ENCODE measurements at places on chromosomes 3 and 15.

DNA sequence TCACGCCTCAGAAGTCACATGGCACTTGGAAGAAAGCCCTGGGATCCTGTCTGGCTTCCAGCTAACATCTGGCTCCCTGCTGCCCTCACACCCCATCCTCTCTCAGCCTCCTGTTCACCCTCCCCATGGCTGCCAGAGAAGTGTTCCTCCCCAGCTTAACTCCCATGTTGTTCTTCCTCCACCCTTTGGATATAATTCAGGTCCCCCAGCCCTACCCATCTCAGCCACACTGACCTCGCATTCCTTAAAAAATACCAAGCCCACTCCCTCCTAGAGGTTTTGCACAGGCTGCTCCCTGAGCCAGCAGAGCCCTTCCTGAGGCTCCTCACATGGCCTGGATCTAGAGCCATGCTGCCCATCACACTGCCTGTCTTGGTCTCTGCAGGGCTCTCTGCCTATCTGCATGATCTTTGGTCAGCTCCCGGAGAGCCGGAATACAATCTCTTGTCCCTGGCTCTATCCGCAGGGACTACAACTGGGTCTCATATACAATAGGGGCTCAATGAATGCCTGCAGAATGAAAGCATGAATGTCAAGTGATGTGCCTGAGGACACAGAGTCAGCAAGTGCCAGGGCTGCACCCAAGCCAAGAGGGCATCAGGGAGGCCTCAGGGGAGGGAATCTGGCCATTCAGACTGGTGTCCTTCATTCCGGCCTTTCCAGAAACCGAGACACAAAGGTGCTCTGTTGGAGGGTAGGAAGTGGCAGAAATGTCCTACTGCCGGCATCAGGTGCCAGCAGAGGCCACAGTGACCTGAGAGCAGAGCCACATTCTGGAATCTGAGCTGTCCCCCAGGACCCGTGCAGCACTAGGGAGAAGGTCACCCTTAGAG is 3.8 kb upstream of the TKT start:
- DNase-seq, result no peak

DNA sequence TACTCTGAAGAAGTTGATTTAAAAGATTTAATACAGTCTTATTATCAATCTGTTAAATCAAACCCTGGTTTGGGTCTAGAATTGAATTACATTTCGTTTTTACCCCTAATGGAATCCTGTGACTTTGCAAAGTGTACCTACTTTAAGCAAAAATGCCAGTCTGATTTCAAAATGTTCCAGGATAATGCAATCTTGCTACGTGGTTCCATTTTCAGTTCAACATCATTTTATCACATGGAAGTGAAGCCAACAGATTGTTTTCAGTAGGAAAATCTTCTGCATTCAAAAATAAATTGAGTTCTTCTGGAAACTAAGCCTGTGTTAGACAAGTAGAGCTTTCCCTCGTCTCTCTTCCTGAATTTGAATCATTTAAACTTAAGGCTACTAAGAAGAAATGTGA is 356.4 kb downstream of the CHST2 start:
- DNase-seq, result no peak

DNA sequence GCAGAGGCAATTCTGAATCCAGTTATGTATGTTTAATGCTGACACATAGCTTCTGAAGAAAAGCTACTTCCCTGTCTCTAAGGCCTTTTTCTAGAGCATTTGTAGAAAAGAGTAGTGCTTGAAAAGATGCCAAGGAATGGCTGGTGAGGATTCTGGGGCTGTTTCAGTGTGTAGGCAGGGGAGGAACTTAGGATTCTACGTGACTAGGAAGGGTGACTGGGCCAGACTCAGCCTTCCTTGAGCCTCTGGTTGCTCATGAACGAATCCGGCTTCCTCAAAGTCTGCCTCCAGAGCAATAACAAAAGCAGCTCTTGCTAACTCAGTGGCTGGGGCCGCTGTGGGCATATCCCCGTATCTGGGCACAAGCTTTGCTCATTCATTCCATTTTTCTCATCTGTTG is 104.8 kb upstream of the WNT5A start:
- no peak for DNase-seq

- no peak for DNase-seq
Observed at GRCh38 chr3:58633157-58633865, 33.3 kb downstream of the FAM3D start.

DNA sequence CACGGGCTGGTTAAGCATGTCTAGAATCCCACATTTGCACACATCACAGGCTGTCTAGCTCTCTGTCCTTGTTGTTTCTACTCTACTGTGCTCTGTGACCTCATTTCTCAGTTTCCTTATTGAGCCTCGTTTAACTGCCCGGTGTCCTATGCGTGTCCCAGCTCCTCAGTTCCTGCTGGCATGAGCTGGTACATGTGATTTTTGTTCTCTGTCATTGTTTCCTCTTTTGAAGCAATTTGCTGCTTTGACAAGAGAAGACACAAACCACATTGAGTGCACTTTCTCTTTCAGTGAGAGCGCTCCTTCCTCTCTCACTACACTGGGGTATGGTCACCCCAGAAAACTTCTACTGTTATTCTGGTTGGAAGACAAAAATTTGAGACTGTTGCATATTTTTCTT is 563.5 kb downstream of the PDCD6IP start:
- DNase-seq, result no peak

DNA sequence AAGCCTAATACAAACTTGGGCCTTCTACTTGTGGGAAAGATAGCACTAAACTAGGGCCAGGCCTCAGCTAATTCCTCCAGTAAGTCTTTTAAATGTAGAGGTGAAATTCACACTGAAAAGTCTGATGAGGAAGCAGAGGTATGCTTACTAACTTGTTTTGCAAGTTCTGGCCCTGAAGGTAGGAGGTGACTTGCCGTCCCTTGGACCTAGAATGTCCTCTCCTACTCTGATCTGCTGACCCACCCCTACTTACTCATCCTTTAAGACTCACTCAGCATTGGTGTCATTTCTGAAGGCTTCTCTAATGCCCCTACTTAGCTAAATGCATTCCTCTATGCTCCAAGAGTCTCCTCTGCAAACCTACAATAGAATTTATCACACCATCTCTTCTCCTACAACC is 19.4 kb downstream of the RIOX2 start:
- no peak for DNase-seq

DNA sequence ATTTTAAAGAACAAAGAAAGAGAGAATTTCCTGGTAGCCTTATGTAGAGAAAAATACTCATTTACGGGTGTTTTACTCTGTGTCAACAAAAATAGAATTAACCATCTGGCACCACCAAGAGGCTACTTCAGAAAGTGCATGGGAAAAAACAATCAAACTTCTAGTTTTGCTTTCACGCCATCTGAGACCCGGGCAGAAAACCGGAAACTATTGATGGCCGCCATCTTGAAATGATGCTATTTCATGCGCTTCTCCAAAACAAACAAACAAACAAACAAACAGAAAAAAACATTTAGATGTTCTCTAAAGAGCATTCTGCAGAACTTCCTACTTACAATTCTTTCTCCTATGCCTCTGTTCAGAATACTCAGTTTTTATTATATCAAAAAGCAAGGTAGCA is 49.4 kb upstream of the SYNPR start:
- DNase-seq, result no peak

DNA sequence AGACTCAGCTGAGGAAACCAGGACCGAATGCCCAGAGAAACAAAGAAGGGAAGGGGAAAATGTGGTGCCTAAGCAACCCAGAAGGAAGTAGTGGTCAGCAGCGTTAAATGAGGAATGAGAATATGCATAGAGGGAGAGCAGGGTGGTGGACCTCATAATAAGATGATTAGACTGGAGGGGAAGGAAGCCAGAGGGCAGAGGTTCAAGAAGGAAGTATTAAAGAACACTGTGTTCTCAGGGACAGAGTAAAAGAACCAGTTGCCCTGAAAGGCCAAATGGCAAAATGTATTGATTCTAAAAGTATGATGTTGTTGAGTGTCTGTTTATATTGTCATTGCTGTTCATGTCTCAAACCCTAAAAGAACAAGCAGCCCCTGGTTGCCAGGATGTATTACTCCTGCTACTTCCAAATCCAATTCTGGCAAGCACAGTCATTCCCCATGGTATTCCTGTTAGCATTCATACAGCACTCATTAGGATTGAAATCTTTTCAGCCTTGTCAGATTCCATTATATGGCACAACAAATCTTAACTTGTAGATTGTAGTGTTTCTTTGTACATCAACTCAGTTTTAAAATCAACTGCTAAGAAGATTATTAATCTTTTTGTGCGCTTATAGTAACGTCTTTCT is 23.4 kb downstream of the P2RY1 start:
- no peak for DNase-seq

DNA sequence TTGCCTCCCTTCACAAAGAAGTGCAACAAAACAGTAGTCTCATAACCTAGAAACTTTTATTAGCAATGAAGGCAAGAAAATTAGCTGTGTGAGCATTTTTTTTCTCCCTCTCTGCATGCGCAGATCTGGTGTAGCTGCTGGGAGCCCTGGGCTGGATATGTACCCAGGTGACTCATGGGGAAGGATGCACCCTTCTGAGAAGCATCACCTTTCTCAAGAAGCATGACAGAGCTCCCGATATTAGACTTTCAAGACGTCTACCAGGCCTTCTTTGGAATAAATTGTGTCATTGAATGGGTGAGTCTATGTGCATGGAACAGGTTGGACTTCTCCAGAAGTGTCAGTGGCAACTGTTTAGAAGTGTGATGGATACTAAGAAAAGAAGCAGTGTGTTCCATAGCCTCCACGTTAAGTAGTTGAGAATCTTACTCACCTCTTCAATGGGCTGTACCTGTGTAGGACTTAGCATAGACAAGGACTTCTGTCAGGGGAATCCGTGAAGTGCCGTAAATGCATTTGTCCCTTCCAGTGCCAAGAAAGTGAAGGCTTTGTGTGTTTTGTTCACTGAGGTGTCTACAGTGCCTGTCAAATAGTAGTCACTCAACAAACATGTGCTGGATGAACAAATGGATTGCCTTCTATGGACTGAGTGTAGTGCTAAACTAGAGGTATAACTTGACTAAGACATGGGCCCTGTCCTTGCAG is 47.7 kb upstream of the RASGRP1 start:
- DNase-seq, result peak; percentile 43

DNA sequence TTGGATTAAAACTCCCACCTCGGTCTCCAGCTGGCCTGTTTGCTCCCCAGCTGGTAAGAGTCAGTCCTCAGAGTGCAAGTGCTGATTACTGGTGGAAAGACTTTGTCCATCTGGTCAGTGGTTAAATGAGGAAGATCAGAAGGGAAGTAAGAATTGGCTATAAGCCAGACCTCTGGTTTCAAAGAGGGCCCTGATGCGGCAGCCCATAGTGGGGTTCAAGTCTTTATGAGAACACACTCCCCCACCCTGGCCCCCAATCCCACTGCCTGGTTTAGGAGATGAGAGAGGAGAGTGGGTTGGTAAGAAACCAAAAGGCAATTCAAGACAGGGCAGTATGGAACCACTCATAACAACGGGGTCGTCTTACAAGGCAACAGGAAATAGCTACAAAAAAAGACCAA is 65.0 kb downstream of the FRMD4B start:
- DNase-seq, result no peak

GRCh38 chr3:99690761-99691369 is 52.5 kb downstream of the COL8A1 start:
- DNase-seq, result no peak

DNA sequence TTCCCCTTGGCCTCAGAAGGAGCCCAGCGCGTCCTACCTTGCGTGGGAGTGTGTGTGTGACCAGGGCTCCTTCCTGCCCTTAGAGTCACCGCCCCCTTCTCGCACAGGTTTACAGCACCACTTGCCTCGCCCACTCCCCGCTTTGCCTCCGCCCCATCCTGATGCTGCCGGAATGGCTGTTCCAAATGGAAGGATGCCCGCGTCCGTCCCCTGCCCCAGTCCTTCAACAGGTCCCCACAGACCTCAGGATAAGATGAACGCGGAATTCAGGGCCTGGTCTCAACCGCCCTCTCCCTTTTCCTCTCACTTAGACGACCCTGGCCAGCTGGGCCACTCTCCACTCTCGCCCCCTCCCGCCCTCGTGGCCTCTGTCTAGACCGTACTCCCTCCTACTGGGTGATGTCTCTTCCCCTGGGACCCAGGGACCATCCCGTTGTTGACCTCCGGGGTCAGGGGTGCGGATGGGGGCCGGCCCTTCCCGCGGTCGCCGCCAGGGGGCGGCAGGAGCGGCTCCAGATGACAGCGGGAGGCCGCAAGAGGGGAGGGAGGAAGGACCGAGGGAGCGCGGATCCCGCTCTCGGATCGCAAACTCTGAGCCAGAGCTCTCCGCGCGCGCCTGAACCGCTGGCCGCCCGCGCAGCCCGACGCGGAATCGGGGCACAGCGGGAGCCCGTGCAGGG is at the start of gene THSD4:
THSD4 (plus strand) TSS at position 585 of the 680 bp plus-strand sequence.
- DNase-seq, result peak; percentile 61

All from stimulated activated CD8-positive, alpha-beta memory T cell treated with anti-CD3 and anti-CD28 coated beads, Interleukin-2, amount 100 ng/mL, for 48 hours (primary cell).